Neuronal stem cell (in vitro differentiated cells): ENCODE measurements at places on chromosomes 7 and 10.

GRCh38 chr10:86402283-86402941 is 35.8 kb upstream of the GRID1 start:
- no peak for DNase-seq

DNA sequence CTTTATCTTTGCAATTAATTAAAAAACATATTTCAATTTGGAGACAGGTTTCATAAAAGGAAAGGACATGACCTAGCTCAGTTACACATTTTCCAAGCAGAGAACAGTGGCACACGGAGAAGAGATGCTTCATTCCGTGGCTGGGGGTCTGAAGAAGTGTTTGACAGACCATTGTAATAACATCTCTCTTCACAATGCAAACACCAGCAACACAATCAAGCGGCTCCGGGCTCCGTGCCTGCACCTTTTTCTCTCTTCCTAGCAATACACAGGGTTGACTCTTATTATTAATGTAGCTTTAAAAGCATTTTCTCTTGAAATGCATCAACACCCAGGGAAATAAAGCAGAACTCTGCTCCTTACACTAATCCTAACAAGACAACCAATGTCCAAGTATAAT is 261.0 kb upstream of the AOAH start:
- DNase-seq: no peak

- no peak for DNase-seq
These were observed 53.2 kb upstream of the FAM20C start for GRCh38 chr7:139131-139530.

- no peak for DNase-seq
These were observed 191.7 kb upstream of the KLF6 start for GRCh38 chr10:3976718-3977117.

DNA sequence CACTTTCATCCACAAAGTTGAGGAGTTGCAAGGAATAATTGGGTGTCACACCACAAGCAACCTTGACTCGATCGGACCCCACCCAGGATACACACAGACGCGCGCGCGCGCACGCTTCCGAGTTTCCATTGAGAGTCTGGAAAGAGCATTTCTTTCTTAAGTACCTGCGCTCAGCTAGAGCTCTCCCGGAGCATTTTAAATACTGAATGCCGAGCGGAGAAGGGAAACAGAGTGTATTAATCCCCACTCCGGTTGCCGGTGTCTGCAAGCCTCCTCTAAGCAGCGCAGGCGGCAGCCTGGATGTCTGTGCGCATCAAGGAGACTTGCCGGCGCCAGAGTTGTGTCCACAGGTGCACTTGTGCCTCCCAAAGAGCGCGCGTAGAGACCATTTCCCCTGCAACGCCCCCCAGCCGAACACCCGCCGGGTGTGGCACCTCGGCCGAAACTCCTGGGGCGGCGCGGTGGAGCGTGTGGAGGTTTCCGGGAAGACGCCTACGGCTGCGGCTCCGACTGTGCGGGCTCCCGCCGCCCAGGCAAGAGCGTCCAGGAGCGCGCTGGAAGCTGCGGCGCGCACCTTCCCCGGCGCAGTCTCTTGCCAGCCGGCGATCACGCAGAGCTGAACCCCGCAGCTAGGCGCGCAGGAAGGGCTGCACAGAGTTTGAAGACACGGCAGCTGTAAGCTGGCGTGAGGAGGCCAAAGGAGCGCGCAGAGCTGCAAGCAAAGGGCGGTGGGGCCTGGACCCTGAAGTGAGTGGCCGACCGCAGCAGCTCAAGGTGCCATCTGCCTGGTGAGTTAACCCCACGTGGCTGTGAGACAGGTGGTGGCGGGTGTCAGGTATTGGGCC is 1.1 kb upstream of the FEZF1 start:
- no peak for DNase-seq

- DNase-seq: no peak
These were observed 35.1 kb downstream of the RTKN2 start for GRCh38 chr10:62233356-62234076.

DNA sequence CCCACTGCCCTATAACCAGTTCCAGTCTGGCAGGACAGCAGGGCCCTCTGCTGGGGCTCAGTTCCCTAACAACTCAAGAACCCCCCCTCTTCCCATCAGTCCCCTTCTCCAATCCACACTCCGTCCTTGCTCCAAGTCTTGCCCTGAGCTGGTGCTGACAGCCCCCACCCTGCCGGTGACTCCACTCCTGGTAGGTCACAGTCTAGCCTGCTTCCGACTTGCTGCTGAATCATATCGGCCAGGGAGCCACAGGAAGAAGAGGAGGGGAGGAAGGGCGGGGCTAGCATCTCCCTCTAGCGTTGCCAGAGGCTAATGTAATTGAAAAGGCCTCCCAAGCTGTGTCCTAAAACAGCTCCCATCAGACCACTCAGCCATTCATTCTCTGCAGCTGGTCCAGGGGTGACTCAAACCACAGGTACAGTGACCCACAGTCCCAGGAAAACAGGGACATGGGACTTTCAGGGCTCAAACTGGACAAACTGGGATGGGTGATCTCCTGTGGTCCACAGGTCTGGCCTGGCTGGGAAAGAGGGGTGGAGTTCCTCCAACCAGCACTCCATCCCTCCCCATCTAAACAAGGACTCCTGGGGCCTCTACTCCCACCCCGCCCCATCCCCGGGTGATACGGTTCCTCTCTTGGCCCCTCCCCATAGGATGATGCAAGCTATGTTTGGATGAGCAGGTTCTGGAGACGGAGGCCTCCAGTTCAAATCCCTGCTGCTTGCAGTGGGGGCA is 158.8 kb downstream of the SH3PXD2A start:
- no peak for DNase-seq

DNA sequence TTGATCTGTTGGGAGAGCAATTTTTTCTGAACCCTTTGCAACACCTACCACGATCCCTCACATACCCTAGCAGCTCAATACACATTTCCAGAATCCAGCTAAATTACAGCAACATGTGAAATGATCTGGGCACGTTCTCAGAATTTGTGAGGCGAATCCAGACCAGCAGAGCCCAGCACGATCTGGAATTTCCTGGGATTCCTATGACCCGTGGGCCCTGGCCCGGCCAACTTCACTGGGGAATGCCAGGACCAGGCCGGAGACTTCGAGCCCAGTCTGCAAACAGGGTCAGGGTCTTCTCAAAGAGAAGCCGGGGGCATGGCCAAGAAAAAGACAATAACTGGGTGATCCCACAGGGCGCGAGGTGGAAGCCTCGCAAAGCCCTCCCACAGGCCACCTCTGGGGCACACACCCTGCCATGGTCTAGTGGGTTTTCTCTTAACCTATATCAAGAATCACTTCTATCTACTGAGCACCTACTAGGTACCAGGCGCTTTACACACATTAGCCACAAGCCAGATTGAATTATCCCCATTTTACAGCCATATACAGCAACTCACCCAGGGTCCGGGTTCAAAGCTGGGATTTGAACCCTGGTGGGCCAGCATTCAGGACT is 33.8 kb downstream of the FAM53B start:
- DNase-seq: no peak

GRCh38 chr10:123926401-123927264 is 35.0 kb upstream of the CPXM2 start:
- no peak for DNase-seq

- no peak for DNase-seq
These were observed 213.3 kb upstream of the KCND2 start for GRCh38 chr7:120059641-120060040.

GRCh38 chr7:124688991-124689390 is 76.6 kb downstream of the GPR37 start:
- no peak for DNase-seq

DNA sequence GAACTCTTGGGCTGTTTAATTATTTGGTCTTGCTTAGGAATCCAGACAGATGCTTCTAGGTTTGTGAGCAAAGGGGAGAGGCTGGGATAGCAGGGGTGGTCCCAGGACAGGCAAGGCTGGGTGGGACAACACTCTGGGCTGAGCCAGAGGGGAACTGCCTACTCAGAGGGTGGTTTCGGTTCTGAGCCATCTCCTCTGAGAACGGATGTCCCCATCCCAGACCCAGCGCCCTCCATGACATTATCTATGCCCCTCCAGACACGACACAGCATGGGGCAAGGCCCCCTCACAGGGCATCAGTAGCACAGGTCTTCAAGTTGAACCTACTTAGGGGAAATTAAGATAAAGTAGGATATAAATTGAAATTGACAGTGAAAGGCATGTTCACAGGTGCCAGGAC is 7.1 kb downstream of the ASB10 start:
- no peak for DNase-seq

GRCh38 chr7:104983076-104983577 is 30.9 kb upstream of the KMT2E start:
- no peak for DNase-seq

- DNase-seq: no peak
These were observed 40.9 kb downstream of the PPIF start for GRCh38 chr10:79387974-79388850.

DNA sequence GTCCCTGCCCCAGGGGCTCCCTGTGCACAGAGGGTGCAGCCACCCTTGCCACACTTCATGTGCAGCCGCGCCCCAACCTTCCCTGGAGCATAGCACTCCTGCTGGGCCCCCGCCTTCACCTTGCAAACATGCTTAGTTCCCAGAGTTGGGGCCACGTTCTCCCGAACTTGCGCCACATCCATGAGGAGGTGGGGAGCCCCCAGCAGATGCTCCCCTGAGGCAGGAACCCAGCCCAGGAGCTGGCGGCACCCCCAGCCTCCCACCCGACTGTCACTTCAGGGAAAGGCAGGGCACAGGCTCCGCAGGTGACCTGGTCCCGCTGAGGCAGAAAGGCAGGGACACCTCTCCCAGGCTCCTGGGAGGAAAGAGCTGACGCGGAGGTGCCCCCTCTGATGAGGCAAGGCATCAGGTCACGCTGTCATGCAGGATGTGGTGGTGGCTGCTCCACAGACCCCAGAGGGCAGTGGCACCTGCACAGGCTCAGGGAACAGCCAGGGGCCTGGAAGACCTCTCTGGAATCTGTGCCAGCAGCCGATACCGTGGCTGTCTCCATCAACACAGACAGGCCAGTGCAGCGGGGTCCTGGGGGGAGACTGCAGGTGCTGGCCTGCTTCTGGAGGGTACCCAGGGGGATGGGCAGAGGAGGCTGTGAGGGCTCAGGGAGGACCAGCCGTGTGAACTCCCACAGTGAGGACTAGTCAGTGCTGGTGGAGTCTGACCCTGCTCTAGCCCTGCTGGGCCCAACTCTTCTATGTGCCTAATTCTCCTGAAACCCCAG is 221.3 kb downstream of the MAD1L1 start:
- no peak for DNase-seq

GRCh38 chr10:79933961-79934360 is 14.9 kb downstream of the SFTPD start:
- DNase-seq: no peak

DNA sequence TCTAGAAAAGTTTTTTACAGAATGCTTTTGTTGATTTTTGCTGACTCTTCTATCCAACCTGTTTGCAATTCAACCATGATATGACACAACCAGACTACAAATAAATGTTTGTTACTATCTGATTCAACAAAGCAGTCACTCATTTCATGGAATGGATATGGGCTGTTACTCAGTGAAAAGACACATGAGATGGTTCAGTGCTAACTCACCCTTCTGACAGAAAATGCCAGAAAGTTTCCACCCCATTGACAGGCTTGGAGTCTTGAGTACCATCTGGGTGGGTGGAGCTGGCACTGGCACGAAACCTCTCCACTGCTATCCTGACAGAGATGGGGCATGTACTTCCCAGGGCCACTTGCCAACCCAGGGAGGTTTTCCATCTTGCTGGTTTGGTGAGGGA is 39.5 kb downstream of the RBM28 start:
- DNase-seq: no peak

- no peak for DNase-seq
These were observed 76.4 kb upstream of the BET1 start for GRCh38 chr7:94080551-94080950.

DNA sequence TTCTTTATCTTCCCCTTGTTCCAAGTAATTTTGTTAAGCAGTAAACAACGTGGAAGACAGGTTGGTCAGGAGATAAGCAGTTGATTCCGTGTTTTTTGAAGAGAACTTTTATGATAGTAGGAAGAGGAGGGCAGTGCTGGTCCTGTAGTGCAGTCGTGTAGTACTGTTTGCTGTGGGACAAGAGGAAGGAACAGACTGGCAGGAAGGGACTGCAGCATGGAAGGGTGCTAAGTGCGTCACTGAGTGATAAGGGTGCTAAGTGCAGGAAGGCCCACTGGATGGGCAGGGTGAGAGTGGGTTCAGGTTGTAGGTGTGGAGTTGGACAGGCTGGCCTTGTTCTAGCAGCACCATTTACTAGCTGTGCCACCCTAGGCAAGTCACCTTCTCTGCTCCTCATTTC is 125.0 kb downstream of the SDK1 start:
- DNase-seq: no peak

- DNase-seq: no peak
These were observed 18.0 kb upstream of the RSU1 start for GRCh38 chr10:16835228-16835627.
